Activated CD4-positive, alpha-beta T cell treated with anti-CD3 and anti-CD28 coated beads, Interleukin-2, amount 10 ng/mL, durations not matched to agents 24 days and 14 days (primary cell): ENCODE measurements at places on chromosomes 6 and 20. TPM values are rescaled to one million over a fixed set of nuclear protein-coding genes. Genes with fewer than 3 reads are reported as not detected.

DNA sequence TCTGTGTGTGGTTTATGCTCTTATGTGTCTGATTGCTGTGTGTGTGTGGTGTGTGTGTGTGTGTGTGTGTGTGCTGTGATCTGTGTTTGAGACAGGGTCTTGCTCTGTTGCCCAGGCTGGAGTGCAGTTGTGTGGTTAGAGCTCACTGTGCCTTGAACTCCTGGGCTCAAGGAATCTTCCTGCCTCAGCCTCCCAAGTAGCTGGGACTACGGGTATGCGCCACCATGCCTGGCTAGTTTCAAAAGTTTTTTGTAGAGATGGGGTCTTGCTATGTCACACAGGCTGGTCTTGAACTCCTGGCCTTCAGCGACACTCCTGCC lies 3.4 kb upstream of the ZNF512B start:
- peak; percentile 54 for DNase-seq

- DNase-seq, result no peak
These were observed 612.4 kb upstream of the IMPG1 start for GRCh38 chr6:76684875-76685274.

GRCh38 chr20:56088375-56088774 lies 83.1 kb upstream of the CBLN4 start:
- DNase-seq, result peak; percentile 6

GRCh38 chr20:58472273-58473018 lies 42.8 kb downstream of the APCDD1L start:
- no peak for DNase-seq

C6orf163 gene
- total RNA-seq, result 1.3 and 1.9 TPM in 2 replicates

OR2B6 gene
- not detected in 2 replicates for total RNA-seq
